ENCODE measurements at places on chromosomes 1 and 21.

DNA sequence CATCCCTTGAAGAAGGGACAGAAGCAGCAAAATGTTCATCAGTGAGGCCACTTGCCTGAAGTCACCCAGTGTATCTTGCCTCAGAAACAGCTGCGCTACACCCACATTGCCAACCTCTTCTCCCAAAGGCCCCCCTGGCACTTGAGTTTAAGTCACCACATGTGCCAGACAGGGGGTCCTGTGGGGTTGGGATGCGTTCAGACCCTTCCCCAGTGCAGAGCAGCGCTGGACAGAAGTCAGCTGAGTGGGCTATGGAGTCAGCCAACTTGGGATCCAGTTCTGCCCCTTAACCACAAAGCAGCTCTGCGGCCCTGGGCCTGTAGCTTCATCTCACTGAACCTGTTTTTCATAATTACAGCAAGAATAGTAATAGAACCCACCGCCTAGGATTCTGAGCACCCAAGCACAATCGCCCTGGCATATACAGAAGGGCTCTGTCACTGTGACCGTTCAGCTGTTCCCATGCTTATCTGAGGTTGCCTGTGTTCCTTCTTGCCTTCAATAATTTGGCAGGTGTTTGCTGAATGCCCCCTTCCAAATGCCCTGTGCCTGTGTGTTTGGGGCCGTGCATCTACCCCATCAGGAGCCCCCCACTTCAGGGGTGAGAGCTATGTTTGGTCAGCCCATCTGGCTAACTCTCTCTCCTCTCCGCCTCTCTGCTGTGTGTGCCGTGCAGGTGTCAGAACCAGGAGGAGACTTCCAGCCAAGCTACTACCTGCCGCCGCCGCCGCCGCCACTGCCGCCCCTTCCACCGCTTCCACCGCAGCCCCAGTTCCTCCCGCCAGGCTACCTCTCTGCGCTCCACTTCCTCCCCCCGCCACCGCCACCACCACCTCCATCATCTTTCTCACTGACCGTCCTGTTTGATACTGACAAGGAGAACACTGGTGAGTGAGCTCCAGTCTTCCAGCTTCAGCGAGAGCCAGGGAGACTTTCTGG is 5.0 kb downstream of the DMRTB1 start:
- no peak for DNase-seq

- no peak for DNase-seq
These were observed 17.9 kb downstream of the HIVEP3 start for GRCh38 chr1:41900603-41901444.

- DNase-seq: no peak
These were observed 1.1 kb downstream of the ZBTB18 start for GRCh38 chr1:244052016-244052727.

GRCh38 chr1:84010136-84010535 is 11.2 kb upstream of the TTLL7 start:
- DNase-seq: no peak

DNA sequence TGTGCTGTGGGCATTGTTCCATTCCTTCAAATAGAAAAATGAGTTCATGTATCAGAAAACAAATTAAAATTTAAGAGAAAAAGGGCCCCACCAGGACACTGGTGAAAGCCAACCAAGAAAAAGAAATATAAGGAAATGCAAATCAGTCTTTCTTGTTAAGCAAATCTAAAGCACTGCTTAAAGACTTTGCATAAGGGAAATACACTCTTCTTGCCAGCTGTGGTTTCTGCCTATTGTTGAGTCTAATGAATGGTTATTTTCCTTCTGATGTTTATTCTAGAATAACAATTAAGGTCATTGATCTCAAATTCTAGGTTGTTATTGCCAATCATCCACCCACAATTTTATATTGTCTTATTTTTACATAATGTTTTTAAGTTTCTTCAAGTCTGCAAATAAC is 158.6 kb upstream of the SNX7 start:
- no peak for DNase-seq

DNA sequence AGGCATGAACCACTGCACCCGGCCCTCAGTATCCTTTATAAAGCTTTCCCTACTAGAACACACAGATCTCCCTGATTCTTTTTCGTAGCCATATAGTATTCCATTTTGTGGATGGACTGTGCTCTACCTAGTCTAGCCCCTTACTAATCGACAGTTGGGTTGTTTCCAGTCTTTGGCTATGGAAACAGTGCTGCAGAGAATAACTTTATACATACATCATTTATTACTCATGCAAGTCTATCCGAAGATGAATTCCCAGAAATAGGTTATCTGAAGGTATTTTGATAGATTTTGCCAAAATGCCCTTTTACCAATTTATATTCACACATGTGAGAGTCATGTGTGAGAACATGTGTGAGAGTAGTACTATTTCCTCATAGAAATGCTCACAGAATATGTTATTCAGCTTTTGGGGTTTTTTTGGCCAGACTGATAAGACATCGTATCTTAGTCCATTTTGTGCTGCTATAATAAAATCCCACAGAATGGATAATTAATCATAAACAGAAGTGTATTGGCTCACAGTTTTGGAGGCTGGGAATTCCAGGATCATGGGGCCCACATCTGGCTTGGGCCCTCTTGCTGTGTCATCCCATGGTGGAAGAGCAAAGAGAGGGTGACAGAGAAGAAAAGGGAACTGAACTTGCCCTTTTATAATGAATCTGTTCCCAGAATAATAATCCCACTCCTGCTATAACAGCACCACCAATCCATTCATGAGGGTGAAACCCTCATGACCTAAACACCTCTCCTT is 17.3 kb upstream of the FGR start:
- DNase-seq: no peak

DNA sequence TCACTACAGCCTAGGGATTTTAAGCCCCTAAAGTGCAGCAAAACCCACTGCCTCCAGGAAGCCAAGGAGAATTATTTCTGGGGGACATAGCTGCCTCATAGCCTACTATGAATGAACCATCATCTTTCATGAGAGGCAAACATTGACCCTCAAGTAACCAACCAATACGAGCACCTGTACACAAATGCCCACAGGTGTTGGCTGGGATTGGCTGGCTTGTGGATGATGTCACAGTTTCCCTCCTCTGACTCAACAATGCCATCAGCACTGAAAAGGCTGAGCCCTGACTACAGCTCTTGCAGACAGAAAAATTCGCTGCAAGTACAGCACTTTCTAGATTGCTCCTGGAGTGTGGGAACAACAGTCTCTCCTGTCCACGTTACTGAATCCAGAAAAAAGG is at the start of gene HMGB4:
Gene HMGB4 (plus strand): TSS at position 301 of the 400 bp plus-strand sequence. CDS start 113 bp downstream, outside the sequence.
- no peak for DNase-seq

DNA sequence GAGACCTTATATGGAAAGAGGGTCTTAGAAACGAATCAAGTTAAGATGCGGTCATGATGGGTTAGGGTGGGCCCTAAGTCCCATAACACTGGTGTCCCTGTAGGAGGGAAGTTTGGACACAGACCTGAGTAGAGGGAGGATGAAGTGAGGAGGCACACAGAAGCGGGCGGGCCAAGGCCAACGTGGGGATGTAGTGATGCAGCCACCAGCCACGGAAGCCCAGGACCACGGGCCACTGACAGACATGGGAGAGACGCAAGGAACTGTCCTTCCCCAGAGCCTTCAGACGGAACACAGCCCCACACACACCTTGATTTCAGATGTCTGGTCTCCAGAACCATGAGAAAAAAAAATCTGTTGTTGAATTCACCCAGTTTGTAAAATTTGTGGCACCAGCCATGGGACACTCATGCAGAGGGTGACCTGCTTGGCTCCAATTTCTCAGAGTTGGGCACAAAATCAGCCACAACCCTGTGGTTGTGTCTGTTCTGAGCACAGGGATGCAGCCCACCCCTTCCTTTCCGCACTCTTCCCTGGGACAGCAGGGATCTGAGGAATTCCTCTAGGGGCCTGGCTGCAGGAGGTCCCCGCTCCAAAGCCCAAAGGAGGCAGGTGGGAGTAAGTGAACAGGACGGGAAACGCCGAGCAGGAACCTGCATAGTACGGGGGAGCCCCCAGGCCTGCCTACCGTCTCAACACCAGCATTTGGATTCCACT is 61.1 kb downstream of the RIPK4 start:
- DNase-seq: no peak

DNA sequence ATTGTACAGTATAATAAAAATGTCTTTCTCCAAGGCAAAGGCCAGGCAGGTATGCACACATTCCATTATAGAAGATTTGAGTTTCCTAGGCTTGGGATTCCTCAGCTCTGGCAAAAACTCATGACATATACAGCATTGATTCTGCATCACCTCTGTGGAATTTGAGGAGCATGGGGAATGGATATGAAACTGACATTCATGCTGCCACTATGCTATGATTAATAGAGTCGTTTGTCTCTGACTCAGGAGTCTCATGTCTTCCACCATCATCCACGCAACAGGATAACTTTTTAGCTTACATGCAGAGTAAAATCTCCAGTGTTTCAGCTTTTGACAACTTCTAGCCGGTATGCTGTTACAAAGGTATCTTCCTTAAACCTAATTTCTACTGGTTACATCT is 49.8 kb upstream of the ADORA3 start:
- no peak for DNase-seq

DNA sequence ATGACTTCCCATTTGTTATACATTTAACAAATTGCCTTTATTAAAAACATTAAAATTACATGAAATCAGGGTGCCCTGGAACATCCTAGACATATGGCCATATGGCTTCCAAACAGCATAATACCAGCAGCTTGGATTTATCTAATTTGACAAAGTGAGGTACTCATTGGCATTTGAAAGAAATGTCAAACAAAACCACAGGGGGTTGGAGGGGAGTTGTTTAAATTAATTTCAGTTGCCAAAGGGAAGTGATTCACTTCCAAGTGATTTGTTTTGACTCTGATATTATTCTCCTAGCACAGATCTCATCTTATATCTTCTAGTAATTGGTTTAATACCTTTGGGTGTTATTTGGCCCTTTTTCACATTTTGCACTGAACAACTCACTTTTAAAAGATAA is 24.5 kb upstream of the POU2F1 start:
- DNase-seq: peak; percentile 87

- DNase-seq: no peak
These were observed 22.1 kb downstream of the SLC2A7 start for GRCh38 chr1:9004031-9004699.

- DNase-seq: no peak
These were observed 11.5 kb downstream of the ARHGEF10L start for GRCh38 chr1:17550729-17551584.

DNA sequence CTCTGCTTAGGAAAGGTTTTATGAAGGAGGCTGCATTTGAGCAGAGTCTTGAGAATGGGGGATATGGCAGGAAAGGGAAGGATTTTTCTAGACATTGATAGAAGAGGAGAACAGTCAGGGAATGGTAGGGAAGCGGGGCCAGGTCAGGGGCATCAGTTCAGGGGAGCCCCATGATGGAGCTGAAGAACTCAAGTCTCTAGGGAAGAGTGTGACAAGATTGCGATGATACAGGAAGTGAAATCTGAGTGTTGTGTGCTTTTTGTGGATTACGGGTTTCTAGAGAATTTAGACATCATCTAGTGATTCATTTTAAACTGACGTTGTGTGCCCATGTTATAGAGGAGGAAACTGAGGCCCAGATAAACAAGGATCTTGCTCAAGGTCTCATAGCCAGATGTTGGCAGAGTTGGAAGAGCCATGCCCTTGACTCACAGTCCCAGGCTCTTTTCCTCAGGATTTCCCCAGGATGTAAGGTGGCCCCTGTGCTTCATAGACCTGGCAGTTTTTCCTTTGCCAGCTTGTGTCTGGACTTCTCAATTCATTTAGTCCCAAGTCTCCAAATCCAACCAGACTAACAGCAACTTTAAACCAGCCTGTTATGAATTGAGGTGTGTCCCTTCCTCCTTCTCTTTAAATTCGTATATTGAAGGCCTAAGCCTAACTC is 130.3 kb downstream of the ROR1 start:
- no peak for DNase-seq

GRCh38 chr1:86377341-86377740 is 18.8 kb downstream of the ODF2L start:
- no peak for DNase-seq

DNA sequence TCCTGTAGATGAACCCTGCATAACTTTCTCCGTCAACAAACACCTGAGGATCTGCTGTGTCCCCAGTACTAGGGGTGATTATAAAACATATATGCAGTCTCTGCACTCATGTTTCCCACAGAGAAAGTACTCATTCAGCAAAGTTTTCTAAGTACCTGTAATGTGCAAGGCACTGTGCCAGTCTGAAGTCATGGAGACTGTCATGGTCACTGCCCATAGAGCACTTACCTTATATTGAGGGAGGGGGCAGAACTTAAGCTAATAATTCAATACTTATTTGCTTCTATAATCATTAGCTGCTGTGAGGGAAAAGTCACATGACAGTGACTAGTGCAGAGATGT is 41.2 kb downstream of the MAP3K21 start:
- DNase-seq: no peak

GRCh38 chr1:8583031-8583430 is 234.4 kb downstream of the RERE start:
- DNase-seq: no peak

GRCh38 chr1:228853191-228853590 is 117.9 kb downstream of the RHOU start:
- DNase-seq: no peak

DNA sequence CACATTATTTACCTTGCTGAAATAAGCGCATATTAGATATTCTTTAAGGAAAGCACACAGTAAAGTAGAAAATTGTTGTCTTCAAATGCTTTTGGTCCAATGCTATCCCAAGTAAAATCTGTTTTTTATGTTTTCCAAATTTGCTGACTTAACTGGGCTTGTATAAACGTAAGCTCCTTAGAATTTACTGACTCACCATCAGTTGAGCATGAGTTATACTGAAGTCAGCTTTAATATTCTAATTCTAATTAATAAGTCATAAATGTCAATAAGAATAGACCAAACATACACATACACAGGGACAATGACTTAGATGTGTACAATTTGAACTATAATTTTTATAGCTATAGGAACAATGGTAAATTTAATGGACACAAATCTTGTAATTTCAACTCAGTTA is 319.2 kb downstream of the TPR start:
- DNase-seq: no peak

GRCh38 chr21:31159808-31160207 is 121.5 kb upstream of the KRTAP19-8 start:
- DNase-seq: no peak

DNA sequence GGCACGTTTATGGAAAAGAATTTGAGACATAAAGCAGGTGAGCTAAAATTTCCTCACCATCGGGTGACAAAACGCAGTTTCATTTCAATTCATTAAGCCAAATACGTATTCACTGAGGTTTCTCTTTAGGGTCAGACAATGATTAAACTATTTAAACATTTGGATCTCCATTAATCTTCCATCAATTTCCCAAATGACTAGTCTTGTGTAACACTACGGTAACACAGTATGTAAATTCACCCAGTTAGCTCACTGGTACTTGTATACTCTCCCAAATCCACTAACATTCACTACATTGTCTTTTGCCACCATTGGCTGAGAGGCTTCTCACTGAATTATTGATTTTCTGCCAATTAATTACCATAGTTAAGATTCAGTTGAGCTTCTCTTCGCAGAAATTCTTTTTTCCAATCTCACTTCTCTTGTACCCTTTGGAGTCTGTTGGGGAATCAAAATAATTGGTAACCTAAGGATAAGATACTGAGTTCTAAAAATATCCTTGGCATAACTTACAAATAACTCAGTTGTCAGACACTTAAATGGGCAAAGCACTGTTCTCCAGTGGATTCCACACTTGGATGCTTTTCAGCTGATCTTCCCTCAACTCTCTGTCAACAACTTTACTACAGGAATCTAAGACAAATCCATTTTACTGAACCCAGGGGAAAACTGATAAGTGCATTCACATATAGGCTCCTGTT is 40.7 kb downstream of the SIPA1L2 start:
- no peak for DNase-seq
